A549 treated with RU486 at 1 μM for 4 hours (cell line): ENCODE measurements at places on chromosomes 1 and 21. TPM values are rescaled to one million over a fixed set of nuclear protein-coding genes. Genes with fewer than 3 reads are reported as not detected.

Gene CHML
- total RNA-seq, result 4.5 to 9.2 TPM (median 7.8 TPM) in 5 replicates

Gene SLC6A17
- 4.3 to 5.9 TPM (median 5.1 TPM) in 5 replicates for total RNA-seq

Gene ERG
- 0.21 TPM in 1 of 5 replicates, not detected in the others for total RNA-seq

Gene EDN2
- 4.2 to 6.4 TPM (median 5.0 TPM) in 5 replicates for total RNA-seq

Gene WDR4
- 21.3 to 33.4 TPM (median 30.7 TPM) in 5 replicates for total RNA-seq
